ENCODE measurements at places on chromosomes 5 and 9.

- DNase-seq: peak; percentile 8
Observed at GRCh38 chr5:135015942-135016341, 18.1 kb downstream of the PITX1 start.

DNA sequence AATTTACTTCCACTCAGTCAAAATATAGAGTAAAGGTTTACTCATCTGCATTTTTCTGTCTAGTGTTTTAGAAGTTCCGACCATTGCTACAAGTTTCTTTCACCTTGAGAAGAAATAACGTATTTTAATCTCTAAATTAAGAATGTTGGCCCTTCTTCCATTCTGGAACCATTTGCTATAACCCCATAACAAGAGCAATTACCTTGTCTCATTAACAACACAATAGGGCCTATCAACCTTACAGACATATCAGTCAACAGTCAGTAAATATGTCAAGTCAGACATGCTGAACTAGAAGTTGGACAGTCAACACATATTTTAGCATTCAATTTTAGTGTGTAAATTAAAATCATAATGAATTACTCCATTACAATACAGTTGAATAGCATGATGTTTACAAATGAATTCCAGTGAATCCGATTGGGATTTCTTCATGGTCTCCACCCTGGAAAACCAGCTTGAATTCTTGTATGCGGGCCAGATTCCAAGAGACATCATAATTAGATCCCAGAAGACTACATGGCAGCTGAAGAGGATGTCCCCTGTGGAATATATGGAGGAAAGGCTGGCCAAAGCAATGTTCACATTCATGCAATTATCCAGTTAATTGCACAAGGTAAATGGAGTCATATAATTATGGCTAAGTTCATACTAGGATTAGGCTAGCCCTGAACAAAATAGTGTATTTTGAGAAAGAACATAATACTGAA, 196.2 kb upstream of the TARS1 start:
- DNase-seq: no peak

DNA sequence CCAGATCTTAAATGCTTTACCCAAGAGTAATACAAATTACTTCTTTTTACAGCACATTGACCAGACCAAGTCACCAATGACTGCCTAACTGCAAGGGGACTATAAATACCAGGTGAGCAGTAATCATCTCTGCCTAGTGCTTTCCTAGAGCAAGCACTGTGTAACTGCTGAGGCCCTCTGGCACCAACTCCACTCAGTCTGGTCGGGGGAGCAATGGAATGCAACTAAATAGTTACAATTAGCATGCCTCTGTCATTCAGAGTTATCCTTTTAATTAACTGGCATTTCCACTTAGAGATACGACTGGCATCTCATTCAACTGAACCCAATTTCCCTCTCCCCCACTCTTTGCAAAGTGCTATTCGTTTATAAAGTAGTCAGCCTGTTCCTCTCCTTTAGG, 1309.1 kb upstream of the DMAC1 start:
- DNase-seq: no peak

GRCh38 chr5:173850659-173851058, 37.5 kb upstream of the CPEB4 start:
- DNase-seq: no peak

GRCh38 chr9:97427885-97428284, 16.0 kb downstream of the TDRD7 start:
- DNase-seq: no peak

- peak; percentile 52 for DNase-seq
Observed at GRCh38 chr9:84858364-84858763, 188.8 kb downstream of the NTRK2 start.

DNA sequence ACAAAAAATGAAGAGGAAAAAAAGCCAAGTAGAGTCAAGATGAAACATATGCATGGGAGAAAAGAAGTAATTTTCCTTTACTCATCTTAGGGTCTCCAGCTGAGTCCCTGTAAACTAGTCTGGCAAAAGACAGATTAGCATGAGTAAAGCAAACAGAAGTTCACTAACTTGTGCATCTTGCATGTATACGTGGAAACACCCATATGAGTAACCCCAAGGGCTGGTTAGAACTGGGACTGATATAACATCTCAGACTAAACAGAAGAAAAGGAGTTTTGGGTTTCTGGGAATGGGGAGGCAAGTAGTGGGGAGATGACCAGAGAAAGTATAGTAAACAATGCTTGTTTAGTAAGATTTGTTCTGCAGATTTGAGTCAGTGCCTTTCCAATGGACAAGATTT, 20.1 kb upstream of the GLDC start:
- no peak for DNase-seq

GRCh38 chr5:37665889-37666288, 174.0 kb downstream of the GDNF start:
- DNase-seq: peak; percentile 71

- DNase-seq: no peak
Observed at GRCh38 chr9:136789523-136789937, 1.6 kb upstream of the TMEM141 start.

- DNase-seq: no peak
Observed at GRCh38 chr5:165502893-165503691, 1997.7 kb downstream of the MAT2B start.

DNA sequence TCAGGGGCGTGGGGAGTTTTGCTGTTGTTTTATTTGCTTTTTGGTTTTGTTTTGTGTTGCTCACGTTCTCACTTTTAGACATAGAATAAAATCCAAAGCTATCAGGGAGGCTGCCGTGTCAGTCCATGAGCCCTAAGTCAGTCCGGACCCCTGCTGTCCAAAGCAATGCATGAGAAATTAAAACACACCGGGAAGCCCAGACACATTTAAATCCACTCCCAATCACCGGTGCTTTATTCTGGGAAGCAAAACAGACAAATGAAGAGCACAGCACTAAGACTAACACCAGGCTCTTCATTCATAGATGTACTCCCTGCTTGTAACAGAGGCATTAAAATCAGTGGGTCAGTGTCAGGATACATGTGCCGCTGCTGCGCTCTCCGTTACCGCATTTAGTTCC, 180.9 kb downstream of the IRX2 start:
- DNase-seq: no peak

DNA sequence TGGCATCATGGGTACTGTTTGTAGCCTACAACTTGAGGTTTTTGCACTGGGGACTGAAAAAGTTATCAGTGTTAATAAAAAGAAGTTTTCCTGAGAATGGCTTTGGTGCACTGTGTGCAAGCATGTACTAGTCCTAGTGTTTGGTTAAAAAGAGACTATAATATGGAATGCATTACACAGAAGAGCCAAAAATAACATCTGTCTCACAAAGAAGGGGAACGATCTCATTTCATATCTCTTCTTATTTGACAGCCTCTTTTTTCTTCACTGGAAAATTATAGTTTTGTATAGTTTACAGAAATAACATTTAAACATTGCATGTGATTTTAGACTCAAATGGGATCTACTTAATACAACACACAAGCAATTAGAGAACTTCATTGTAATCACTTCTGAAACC, 127.0 kb upstream of the GDNF start:
- no peak for DNase-seq

DNA sequence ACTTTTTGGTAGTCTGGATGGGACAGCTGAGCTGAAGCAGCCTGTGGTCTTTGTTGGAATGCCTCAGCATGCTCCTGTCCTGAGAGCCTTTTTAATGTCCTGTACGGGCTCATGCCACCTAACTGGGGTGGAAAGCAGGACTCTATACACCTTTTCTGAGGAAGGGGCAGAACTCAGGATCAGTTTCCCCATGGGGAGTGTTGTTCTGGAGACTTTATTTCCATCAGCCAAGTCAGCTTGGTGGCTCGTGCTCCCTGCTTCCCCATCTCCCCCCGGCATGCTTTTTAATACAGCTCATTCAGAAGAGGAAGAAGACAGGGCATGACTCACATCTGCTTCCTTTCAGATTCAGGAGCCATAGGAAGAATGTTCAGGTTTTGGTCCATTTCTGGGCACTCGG, 5.1 kb upstream of the SEPTIN8 start:
- DNase-seq: no peak

- DNase-seq: no peak
Observed at GRCh38 chr5:141757402-141757801, 75.4 kb upstream of the ARAP3 start.

- no peak for DNase-seq
Observed at GRCh38 chr5:96868603-96869371, 7.5 kb upstream of the ERAP2 start.

- DNase-seq: no peak
Observed at GRCh38 chr9:107584186-107584585, 94.6 kb upstream of the KLF4 start.

DNA sequence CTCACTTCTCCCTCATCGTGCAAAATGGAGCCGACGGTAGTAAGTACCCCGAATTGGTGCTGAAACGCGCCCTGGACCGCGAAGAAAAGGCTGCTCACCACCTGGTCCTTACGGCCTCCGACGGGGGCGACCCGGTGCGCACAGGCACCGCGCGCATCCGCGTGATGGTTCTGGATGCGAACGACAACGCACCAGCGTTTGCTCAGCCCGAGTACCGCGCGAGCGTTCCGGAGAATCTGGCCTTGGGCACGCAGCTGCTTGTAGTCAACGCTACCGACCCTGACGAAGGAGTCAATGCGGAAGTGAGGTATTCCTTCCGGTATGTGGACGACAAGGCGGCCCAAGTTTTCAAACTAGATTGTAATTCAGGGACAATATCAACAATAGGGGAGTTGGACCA, 979 bp downstream of the PCDHGA12 start:
- DNase-seq: no peak

- no peak for DNase-seq
Observed at GRCh38 chr9:19188771-19189170, 41.7 kb upstream of the DENND4C start.

DNA sequence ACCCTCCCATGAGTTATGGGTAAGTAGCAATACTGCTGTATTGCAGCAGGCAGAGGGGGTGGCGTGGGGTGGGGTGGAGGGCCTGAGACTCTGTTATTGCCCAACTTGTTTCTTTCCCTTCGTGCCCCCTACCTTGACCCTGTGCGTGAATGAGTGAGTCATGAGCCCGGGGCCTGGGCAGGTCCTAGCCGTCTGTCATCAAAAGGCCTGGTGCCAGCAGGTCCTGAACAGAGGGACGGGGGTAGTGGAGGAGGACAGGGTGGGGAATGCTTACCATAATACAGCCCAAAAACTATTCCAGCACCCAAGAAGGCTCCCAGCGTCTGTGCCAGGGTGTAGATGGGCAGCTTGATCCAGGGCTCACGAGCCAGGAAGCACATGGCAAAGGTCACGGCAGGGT, 4.3 kb downstream of the AQP3 start:
- DNase-seq: no peak

DNA sequence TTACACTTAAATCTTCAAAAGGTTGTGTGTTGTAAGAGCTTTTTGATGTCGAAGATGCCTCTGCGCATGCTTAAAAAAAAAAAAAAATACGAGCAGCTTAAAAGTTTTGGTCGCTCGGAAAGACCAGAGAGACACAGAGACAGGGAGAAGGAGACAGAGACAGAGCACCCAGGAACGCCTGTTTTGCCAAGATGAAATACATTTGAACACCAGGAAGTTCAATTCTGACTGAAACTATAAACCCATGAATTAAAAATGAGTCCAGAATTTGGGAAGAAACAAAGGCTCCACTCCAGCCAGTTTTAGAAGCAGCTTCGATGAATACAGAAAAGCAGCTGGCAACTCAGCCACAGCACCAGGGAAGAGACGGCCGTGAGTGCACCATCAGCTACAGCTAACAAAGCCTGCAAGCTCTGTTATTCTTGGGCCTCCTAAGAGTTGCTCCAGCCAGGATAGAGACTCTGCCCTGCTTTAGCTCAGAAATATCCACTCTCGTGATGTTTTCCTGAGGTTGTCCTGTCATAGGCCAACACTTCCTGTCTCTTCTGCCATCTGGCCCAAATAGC, 2.5 kb upstream of the ZNF474 start:
- DNase-seq: no peak

GRCh38 chr5:153813901-153814300, 224.8 kb downstream of the FAM114A2 start:
- DNase-seq: no peak

- DNase-seq: no peak
Observed at GRCh38 chr5:143259254-143259605, 144.3 kb downstream of the NR3C1 start.

GRCh38 chr5:105952875-105953274, 1717.9 kb downstream of the EFNA5 start:
- DNase-seq: no peak

GRCh38 chr9:117134826-117135500, 279.9 kb downstream of the ASTN2 start:
- DNase-seq: no peak

- no peak for DNase-seq
Observed at GRCh38 chr9:122095010-122095767, 2.1 kb upstream of the TTLL11 start.

- no peak for DNase-seq
Observed at GRCh38 chr5:84362061-84362720, 22.5 kb downstream of the EDIL3 start.

- DNase-seq: no peak
Observed at GRCh38 chr5:148913493-148913892, 87.1 kb downstream of the ADRB2 start.

- no peak for DNase-seq
Observed at GRCh38 chr5:68273717-68274409, 58.3 kb downstream of the PIK3R1 start.

DNA sequence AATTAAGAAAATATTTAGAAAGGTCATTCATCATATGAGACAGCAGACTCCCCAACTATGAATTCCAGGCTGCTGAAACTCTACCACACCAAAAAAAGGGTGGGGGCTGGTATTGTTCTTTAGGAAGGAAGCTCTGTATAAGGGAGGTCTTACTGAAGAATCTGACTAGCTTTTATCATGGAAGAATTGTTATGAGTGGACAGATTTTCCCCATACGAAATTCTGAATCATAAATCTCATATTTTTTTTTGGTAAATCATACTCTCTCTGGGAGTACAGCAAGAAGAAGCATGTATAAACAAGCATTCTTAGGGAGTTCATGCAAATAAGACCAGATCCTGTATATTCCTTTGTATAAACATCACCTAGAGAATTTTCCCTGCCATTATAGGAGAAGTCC, 220.0 kb downstream of the SLC12A2 start:
- DNase-seq: no peak

DNA sequence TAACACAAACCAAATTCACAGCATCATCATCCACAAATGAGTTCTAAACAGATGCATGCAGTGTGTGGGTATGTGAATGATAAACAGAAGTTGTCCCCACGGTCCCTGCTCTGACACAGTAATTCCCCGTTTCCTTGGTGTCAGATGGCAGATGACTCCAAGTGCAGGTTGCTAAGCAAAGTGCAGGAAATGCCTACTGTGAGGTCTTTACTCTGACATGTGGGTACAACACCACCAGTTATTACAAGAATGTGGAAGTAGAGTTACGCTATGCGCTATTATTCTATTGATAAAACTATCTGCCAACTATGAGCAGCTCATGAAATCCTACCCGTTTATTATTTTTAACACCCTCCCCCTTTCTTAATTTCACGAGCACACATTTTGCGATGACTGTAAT, 448.9 kb downstream of the BNC2 start:
- DNase-seq: no peak
